HT1080 (cell line): ENCODE measurements at places on chromosomes 5 and 9. TPM values are rescaled to one million over a fixed set of nuclear protein-coding genes. Genes with fewer than 3 reads are reported as not detected.

DNA sequence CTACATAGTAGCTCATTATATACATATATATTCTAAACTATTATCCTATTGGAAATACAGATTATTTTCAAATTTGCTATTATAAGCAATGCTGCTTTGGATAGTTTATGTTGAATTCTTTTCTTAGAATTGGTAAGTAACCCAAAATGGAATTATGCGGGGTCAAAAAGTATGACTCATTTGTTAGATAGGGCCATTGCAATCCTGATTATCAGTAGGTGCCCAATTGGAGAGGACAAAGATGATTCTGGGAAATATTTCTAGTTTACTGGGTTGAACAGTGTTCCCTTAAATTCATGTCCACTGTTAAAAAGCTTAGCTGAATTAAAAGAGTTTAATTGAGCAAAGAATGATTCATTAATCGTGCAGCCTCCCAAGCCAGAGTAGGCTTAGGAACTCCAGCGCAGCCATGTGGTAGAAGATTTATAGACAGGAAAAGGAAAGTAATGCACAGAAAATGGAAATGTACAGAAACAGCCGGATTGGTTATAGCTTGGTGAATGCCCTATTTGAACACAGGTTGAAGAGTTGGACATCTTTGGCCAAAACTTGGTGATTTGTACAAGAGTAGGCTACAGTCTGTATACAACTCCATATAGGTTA, 81.8 kb downstream of the GDNF start:
- peak; percentile 40 for DNase-seq

- DNase-seq: no peak
Measured at GRCh38 chr5:4983701-4984100, 156.4 kb upstream of the ADAMTS16 start.

GRCh38 chr5:135204151-135204600, 170.1 kb upstream of the PITX1 start:
- DNase-seq: peak; percentile 16

- no peak for DNase-seq
Measured at GRCh38 chr5:93294996-93295395, 286.0 kb downstream of the NR2F1-AS1 start.

GRCh38 chr9:79286992-79287707, 284.6 kb upstream of the TLE4 start:
- no peak for DNase-seq

Gene PCDHB10
- 0.11 TPM in 1 of 2 replicates, not detected in the other for total RNA-seq

Gene SEMA5A
- 1.8 and 2.7 TPM in 2 replicates for total RNA-seq

Gene STKLD1
- not detected in 2 replicates for total RNA-seq

Gene FOXD4L4
- total RNA-seq: 0.14 and 0.70 TPM in 2 replicates

Gene POC5
- 19.1 and 22.6 TPM in 2 replicates for total RNA-seq

Gene GIN1
- 6.0 and 8.0 TPM in 2 replicates for total RNA-seq

Gene ABO
- not detected in 2 replicates for total RNA-seq
